ENCODE measurements at places on chromosomes 16 and 17. TPM values are rescaled to one million over a fixed set of nuclear protein-coding genes. Genes with fewer than 3 reads are reported as not detected.

Gene SALL1
- not detected for total RNA-seq

Gene NTN1
- 0.71 TPM for total RNA-seq

Gene COPRS
- total RNA-seq: 41.3 TPM

Gene SYCE1L
- 7.1 TPM for total RNA-seq

Gene ZNF668
- total RNA-seq: 9.9 TPM

Gene TEKT5
- total RNA-seq: 0.27 TPM

Gene KRT34
- not detected for total RNA-seq

Gene CES5A
- not detected for total RNA-seq

Gene PRR35
- not detected for total RNA-seq

Gene RNF135
- 6.0 TPM for total RNA-seq

Gene ABCC12
- total RNA-seq: not detected

Gene CORO7
- total RNA-seq: 65.0 TPM

Gene SULT1A3
- total RNA-seq: 18.9 TPM
